ENCODE measurements at places on chromosomes 6 and 20.

DNA sequence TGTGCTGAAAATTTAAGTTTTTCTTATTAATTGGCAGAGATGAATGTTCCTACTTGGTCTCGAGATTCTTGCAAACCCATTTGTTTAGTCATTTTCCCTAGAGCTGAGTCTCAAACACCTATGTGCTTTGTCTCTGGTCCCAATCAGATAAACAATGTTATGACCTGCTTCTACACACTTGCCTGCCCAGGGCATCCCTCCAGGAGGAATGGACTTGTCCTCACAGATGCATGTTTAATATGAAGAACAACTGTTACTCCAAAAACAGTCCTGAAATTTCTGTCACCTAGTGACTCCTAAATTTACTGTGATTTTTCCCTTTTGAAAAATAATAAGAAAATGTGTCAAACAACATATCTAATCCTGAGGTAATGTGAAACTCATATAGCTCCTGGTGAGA is 43.7 kb downstream of the HDGFL1 start:
- DNase-seq, result no peak

DNA sequence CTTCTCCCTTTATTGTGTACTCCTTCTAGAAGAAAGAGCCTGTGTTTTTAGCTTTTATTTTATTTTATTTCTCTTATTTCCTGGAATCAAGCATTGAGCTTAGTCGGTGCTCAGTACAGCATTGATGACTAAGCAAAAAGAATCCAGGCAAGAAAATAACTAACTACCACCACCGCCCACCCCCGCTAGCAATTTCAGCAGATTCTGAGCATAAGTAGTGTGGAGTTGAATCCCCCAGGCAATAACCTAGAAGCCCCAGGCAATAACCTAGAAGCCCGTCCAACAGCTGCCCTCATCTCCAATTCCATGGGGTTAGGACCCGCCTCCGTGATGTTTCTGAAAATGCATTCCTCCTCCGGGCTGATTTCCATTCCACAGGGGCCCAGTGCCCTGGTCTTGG is 258.0 kb upstream of the TAB2 start:
- no peak for DNase-seq

GRCh38 chr20:23344336-23344735 is 6.3 kb upstream of the NXT1 start:
- DNase-seq, result no peak

DNA sequence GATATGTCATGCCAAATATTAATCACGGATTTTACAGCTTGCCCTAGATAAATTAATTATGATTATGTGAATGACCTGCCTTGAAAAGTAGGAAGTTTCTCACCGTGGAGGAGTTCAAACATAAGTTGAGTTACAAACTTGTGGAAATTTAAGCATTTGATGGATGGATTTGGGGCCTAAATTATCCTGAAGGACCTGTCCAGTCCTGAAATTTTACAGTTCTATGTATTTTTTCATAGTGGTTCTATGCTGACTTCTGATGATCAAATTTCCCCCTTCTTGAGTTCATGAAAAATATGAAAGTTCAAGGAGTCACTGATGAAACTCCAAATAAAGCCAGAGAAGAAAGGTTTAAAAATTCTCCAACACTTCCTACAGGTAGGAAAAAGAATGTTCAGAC is 178.6 kb downstream of the SLC35F1 start:
- no peak for DNase-seq

Data from AG09309 (cell line).